Activated naive CD4-positive, alpha-beta T cell treated with anti-CD3 and anti-CD28 coated beads, Interleukin-2, amount 50 U/mL, for 16 hours (primary cell): ENCODE measurements at places on chromosomes 11 and 22.

DNA sequence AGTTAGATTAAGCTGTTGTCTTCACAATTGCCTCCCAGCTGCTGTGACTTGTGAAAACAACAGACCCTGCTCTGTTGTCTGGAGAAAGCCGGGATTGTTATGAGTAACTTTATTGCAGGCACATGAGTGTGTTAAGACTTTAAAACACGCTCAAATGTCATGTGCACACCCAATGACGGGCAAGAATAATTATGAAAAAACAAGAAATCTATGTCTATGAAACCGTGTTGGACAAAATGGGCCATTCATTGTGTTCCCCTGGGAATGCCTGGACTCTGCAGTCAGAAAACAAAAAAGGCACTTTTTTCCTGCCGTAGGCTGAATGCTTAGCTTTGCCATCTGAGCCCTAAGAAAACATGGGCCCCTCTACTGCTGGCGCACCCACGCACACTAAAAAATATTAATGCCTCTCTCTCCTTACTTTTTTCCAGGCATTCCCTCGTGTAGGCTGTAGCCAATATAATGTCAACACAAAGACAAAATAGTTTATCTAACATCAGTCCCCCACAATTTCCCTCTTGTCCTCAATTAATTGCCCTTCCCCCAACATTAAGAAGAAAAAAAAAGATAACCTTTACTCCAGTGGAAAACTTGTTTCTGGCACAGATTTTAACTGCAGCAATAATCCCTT lies 207.9 kb downstream of the SOX6 start:
- no peak for DNase-seq

- DNase-seq = no peak
These were observed 701 bp downstream of the DIXDC1 start for GRCh38 chr11:111937844-111938243.

DNA sequence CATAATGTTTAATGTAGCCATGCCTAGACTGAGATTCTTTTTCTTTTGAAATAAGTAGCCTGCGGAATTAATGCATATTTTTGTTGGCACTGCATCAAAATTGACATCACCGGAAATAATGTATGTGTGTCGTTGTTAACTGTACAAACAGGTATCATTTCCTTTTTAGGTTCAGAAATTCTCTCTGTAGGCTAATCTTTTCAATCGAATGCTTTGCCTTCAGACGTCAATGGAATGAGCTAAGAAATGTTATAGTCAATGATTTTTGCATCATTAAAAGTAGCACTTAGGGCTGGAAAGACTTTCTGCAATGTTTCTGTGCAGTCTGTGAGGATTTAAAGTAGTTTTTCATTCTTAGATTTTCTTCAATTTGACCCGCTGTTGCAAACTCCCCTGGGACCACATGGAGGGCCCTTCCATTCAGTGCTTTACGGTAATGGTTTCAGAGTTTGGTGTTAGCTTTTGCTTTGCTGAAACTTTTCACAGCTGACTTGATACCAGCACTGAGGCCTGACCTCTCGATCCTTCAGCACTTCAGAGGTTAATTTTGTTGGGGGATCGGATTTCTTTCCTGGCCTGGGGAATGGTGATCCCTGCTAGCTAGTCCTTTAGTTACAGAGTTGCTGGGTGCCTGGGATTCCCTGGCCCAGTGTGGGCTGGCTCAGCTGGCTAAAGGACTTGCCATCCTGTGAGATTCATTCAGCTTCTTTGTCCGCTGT lies 137.8 kb downstream of the DBX1 start:
- no peak for DNase-seq

GRCh38 chr11:10544491-10545465 lies 3.8 kb upstream of the RNF141 start:
- DNase-seq = no peak

DNA sequence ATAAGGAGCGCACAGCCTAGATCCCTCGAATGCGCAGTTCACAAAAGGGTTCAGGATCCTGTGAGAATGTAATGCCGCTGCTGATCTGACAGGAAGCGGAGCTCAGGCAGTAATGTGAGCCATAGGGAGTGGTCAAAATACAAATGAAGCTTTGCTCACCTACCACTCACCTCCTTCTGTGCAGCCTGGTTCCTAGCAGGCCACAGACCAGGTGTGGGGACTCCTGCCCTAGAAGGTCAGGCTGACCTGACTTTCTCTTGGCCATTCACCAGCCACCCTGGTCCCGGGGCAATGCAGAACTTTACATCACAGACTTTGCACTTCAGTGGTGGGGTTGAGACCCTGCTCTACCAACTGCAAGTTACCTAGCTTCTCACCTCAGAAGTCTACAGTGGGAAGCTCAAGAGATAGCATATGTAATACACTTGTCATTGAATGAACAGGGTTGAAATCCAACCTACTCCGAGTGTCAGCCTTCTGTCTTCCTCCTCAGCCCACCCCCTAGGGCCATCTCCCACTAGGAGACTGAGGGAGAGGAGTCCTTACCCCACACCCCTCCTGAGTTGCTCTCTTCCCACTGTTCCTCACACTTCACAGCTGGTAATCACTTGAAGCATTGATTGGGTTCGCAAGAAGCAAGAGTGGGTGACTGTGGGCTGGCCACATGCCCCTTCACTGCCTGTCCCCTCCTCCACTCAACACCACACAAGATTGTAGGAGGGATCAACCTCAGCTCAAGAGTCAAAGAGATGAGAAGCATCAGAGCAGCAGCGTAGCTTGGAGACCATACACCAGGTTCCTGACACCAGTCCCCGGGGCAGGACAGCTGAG lies 2.0 kb upstream of the KCNJ1 start:
- DNase-seq = no peak

- DNase-seq = no peak
These were observed 495 bp upstream of the IFITM1 start for GRCh38 chr11:313304-313786.

GRCh38 chr11:9672288-9672916 lies 8.5 kb downstream of the SWAP70 start:
- no peak for DNase-seq

DNA sequence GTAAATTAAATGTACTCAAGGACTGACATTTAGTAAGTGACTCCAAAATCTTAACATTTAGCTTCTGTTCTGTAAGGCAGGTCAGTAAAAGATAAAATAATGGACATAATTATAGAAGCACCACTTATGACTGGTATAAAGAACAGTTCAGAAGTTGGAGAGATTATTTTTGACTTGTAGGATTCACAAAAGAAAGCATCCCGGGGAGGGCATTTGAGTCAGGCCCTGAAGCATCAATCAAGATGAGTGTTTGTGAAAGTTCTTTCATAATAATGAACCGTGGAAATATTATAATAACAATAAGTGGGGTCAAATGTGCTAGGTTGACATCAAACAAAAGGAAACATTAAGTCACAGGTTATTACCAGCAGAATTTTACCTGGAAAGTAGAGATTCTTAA lies 201.9 kb downstream of the DDX10 start:
- no peak for DNase-seq

- no peak for DNase-seq
These were observed 832.2 kb downstream of the NTM start for GRCh38 chr11:132202621-132203020.

- DNase-seq = no peak
These were observed 68.9 kb upstream of the CAPRIN1 start for GRCh38 chr11:33982661-33983060.

GRCh38 chr22:28978863-28979796 lies 82.5 kb downstream of the C22orf31 start:
- DNase-seq = no peak

DNA sequence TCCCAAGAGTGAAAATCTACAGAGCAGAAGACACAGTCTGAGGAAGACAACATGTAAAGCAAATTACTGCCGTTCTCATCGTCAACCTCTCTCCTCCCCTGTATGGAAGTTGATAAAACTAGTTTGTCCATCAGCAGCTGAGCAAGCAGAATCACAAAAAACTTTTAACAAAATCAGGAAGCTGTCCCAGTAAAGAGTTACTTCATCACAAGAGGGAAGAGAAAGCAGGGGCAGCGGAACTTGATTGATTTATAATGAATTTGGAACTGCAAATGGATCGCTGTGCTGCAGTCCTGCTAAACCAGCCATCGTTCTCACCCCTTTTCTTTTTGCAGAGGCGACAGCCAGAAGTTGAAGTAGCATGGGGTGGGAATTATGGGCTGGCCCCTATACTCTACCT lies 13.7 kb upstream of the UCP3 start:
- DNase-seq = no peak

- DNase-seq = no peak
These were observed 407.8 kb upstream of the NARS2 start for GRCh38 chr11:78982473-78982872.

GRCh38 chr11:131365329-131365930 lies 5.0 kb upstream of the NTM start:
- no peak for DNase-seq

DNA sequence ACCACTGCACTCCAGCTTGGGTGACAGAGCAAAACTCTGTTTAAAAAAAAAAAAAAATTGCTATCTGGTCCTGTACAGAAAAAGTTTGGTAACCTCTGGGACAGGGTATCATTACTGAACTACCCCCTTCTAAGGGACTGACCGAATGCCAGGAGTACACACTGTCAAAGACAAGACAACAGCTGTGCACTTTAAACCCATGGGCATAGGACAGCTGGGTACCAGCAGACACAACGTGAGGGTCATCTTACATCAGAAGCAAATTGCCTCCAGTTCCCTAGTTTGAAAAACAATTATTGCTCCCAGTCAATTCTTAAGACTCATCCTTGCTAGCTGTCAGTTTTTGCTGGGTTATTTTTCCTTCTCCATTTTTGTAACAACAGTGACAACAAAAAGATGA lies 17.8 kb downstream of the CD59 start:
- DNase-seq = no peak

DNA sequence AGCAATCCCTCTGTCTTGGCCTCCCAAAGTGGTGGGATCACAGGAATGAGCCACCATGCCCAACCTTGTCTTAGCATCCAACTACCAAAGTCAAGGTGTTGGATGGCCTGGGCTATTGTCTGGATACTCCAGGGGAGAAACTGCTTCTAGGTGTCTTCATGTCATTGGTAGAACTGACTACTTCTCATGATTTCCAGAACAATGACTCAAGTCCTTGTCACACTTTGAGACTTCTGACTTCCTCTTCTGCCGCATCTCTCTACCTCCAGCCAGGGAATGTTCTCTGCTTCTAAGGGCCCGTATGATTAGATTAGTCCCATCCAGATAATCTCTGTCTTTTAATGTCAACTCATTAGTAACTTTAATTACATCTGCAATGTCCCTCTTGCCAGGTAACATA lies 30.6 kb downstream of the APOL6 start:
- no peak for DNase-seq

- no peak for DNase-seq
These were observed 366.0 kb upstream of the NARS2 start for GRCh38 chr11:78940500-78941225.

DNA sequence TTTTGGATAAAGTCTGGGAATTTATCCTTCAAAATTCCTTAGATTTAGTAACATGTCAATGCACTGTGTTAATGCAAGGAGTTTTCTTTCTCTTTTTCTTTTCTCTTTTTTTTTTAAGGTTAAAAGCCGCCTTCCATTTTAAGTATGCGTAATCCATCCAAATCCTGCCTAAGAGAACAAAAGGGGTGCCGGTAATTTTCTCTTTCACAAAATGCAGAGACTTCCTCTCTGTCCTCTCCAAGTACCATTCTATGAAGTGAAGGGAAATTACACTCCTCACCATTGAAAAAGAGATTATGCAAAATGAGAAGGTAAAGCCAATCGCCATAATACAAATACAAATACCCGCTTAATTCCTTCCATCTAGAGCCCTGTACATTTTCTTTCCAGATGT lies 273.8 kb downstream of the BLID start:
- DNase-seq = no peak

GRCh38 chr11:95680169-95680929 lies 109.2 kb downstream of the FAM76B start:
- no peak for DNase-seq

GRCh38 chr11:121654843-121655536 lies 202.2 kb upstream of the SORL1-AS1 start:
- no peak for DNase-seq

- no peak for DNase-seq
These were observed 9.7 kb upstream of the STK33 start for GRCh38 chr11:8603696-8604077.

DNA sequence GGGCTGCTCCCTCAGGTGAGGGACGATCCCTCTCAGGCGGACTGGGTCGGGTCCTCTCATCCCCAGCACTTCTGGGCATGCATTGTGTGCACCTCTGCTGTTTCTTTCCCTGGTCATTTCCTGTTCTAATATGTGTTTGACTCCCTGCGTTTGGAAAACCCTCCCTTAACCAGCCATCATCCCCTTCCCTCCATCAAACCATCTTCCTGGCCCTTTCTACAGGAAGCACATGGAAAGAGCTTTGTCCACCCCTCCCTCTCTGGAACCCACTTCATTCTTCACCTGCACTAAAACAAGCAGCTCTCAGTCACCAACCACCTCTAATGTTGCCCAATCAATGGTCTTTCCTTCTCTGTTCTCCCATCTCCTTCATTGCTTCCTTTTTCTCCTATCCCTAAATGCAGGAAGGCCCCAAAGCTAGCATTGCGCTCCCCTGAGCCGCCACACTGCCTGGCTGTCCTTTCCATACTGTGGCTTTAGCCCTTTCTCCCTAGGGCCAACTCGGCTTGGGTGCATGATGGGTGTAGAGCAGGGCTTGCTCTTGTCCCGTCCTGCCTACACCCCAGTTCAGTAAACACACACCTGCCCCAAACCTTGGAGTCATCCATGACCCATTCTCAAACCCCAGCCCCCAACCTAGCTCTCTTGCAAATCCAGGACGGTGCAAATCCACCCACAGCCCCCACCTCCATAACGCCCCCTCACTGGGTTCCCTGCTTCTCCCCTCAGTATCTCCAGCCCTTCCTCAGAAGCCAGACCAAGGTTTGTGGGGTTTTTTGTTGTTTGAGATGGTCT lies 5.4 kb upstream of the GAS2L1 start:
- DNase-seq = no peak

DNA sequence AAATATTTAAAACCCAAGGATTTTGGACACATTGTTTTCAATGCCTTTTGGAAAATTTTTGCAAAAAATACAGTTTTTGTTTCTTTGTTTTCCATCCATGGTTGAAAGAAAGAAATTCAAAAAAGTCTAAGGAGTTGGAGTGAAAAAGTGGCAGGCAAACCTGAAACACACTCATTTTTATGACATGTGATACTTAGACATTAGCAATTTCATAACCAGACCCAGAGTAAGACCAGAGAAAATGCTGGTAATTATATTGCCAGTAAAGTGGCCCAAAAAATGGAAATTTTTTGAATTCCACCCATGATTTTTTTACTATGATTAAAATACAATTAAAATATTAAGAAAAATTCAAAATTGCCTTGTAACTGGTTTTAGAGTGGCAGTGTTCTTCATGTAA lies 128.2 kb downstream of the SLC17A6 start:
- DNase-seq = no peak

GRCh38 chr22:47204002-47204979 lies 441.8 kb downstream of the TBC1D22A start:
- DNase-seq = no peak

GRCh38 chr11:31529701-31530100 lies 20.1 kb downstream of the ELP4 start:
- no peak for DNase-seq

DNA sequence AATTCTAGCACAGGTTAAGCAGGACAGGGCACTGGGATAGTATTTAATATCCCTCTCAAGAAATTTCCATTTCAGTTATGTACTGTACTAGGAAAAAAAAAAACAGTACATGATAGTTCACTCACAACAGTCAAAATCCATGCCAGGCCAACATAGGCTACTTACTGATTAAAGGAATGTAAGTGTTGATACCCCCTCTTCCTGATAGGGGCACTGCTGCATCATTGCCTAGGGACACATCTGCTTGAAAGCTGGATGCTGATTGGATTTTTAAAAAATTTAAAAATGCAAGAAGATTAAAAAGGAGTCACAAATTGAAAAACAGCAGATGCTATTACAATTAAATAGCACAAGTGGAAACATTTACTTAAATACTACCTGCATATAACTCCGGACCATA lies 43.4 kb downstream of the APOL5 start:
- DNase-seq = no peak
